ENCODE measurements at places on chromosomes 6 and 20.

- peak; percentile 5 for DNase-seq
Observed at GRCh38 chr6:170516783-170517616, 36.1 kb downstream of the PSMB1 start.

DNA sequence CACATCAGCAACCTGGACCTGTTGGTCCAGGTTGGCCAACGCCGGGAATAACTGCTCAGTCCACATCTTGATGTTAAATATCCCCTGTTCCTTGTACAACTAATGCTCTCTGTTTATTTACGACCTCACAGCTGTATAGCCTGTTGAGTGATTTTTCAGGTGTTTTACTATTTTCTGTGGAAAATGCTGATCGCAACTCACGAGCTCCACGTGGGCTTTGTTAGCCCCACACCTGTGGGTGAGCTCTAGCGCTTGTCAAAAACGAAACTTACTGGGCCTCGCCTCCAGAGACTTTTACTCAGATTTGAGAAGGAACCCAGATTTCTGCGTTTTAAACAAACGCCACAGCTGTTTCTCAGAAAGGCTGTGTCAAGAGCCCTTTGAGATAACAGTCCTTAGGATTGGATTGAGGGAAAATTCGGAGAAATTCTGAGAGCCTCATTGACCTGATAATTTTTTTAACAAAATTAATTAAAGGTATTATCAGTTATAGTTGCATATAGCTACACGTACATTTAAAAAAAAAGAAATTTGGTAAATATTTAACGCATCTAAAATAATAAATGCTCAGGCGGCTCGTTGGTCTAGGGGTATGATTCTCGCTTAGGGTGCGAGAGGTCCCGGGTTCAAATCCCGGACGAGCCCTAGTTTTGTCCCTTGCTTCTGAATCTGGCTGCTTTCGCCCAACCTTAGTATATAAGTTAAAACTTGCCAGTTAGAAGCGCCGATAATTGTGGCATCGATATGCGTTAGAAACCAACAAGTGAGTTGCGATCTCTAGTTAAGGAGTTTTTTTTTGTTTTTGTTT is 16.7 kb downstream of the HMGN4 start:
- DNase-seq: no peak

- no peak for DNase-seq
Observed at GRCh38 chr6:78909391-78909790, 42.0 kb downstream of the IRAK1BP1 start.

DNA sequence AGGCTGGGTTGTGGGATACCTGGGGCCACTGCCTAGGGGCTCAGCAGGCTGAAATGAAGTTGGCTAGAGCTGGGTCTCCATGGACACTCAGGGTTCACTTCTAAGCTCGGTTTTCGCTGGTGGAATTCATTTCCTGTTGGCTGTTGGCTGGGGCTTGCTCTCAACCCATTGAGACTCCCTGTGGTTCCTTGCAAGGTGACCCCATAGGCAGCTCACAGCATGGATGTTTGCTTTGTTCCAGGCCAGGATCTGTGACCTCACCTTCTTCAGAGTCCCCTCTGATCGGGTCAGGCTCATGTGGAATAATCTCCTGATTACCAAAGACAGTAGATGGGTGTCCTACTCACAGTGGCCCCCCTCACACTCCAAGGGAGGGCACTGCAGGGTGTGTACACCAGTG is 229.3 kb downstream of the QKI start:
- no peak for DNase-seq

- DNase-seq: no peak
Observed at GRCh38 chr6:136408204-136408603, 118.6 kb upstream of the BCLAF1 start.

DNA sequence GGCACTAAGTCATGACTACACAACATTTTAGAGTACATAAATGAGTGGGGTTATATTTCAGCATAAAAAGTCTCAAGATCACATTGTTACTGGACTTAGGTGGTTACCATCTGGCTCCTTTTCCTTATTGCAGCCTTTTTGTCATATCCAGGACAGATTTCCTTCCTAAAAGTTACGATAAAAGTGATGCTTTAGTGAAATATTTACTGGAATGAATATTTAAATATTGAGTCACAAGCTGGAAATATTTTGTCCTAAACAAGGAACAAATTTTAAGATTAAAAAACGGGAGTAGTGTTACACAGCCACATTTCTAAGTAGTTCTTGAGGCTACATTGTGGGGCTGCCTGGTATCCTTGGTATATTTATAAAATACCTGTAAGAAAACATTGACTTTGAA is 52.2 kb downstream of the CDC40 start:
- DNase-seq: no peak

GRCh38 chr20:20331817-20332216 is 36.1 kb upstream of the INSM1 start:
- DNase-seq: no peak

DNA sequence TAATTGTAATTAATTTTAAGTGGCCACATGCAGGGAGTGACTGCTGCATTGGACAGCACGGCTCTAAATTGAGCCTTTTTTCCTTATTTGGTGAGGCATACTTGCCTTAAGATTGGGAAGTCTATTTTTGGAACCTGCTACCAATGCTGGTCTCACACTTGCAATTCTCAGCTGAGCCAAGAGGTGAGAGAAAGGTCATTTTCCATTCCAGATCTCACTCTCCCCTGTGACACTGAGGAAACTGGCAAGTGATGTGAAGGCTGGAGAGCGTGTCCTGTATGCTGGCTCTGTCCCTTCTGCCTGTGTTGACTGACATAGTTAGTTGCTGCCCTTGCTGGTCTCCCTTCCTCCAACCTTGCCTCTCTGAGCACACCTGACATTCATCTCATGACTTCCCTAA is 735 bp upstream of the MOG start:
- no peak for DNase-seq

DNA sequence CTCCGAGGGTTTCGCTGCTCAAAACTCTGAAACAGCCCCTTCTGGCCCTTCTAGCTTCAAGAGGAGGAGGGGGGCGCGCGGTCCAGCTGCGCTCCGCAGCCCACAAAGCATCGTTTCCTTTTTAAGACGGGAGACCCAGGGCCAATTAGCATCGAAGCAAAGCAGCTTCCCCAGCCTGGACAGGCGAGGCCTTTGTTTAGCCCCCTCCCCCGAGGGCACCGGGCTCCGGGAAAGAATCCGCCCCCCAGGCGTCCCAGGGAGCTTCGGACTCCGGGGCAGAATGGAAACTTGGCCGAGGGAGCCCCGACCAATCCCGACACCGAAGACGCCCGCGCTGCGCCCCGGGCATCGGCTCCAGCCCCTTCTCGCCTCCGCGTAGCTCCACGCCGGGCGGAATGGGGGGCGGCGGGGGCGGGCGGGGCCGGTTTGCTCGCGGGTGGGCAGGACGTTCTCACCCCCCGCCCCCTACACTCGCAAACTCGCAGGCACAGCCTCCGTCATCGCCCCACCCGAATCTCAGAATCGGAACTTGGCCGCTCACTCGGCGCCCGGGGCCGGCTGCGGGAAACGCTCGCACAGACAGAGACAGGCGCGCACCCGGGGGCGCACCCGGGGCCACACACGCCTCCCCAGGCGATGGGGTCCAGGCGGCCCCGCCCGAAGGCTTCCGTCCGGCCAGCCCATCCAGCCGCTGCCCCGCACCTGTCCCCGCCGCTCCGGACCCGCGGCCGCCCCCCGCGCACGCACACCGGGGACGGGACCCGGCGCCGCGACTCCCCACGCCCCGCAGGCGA is 628 bp downstream of the NKAIN4 start:
- no peak for DNase-seq

- DNase-seq: no peak
Observed at GRCh38 chr20:2261629-2262028, 34.2 kb upstream of the TGM3 start.

- DNase-seq: no peak
Observed at GRCh38 chr20:47922269-47922668, 137.0 kb upstream of the SULF2 start.
